Caki2 (cell line): ENCODE measurements at places on chromosomes 1 and 21. TPM values are rescaled to one million over a fixed set of nuclear protein-coding genes. Genes with fewer than 3 reads are reported as not detected.
A peak's percentile ranks its signal among the peaks of the same experiment; 100 is the strongest.

- DNase-seq: no peak
Observed at GRCh38 chr1:31570228-31570627, 6.1 kb upstream of the TINAGL1 start.

DNA sequence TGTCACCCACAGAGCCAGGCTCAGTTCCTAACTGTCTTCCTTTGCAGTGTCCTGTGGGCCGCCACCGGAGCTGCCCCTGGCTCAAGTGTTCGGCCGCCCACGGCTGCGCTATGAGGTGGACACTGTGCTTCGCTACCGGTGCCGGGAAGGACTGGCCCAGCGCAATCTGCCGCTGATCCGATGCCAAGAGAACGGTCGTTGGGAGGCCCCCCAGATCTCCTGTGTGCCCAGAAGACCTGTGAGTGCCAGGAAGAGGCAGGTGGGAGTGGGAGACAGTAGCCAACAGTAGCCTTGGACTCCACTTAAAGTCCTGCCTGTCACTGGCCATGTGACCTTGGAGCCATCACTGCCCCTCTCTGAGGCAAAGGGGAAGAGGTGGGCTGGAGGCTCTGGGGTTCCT, 16.6 kb downstream of the BCAN start:
- no peak for DNase-seq

GRCh38 chr1:94949681-94950661, 23.1 kb upstream of the CNN3 start:
- DNase-seq: peak; percentile 31

- no peak for DNase-seq
Observed at GRCh38 chr1:31064111-31064717, 1.3 kb downstream of the PUM1 start.

DNA sequence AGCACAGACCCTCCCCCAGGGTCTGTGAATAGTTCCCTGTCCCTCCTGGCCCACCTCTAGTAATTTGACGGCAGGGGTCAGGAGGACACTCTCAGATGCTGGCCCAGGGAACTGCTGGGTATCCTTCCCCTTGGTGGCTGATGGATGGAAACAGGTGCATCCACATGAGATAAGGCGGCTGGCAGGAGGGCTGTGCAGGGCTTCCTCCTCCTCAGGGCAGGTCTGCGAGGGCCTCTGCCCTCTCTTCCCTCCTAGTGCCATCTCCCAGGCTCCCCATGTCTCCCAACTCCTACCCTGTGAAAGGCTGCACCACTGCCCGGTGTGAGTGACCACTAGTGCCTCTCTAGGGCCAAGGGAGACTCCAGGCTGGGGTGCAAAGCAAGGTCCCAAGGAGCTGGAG, 123.9 kb downstream of the GLIS1 start:
- DNase-seq: no peak

The CDK18 gene
- 4.5 and 17.4 TPM in 2 replicates for total RNA-seq

The TRIM58 gene
- not detected in 2 replicates for total RNA-seq
